ENCODE measurements at places on chromosomes 5 and 9. TPM values are rescaled to one million over a fixed set of nuclear protein-coding genes. Genes with fewer than 3 reads are reported as not detected.

Gene SLC4A9
- not detected for total RNA-seq

DNA sequence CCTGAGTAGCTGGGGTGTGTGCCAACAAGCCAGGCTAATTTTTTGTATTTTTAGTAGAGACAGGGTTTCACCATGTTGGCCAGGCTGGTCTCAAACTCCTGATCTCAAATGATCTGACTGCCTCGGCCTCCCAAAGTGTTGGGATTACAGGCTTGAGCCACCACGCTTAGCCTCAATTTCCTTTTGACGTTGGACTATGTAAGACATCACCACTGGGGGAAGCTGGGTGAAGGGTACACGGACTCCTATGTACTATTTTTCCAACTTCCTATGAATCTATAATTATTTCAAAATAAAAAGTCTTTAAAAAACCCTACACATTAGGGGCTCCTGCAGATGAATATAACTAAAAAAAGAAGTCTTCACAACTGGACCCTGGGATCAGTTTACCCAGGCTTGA, 44.0 kb downstream of the NKX2-5 start:
- no peaks in the 10 kb centered on the region for H3K27me3 ChIP-seq
- H3K4me3 ChIP-seq: no peak overlapping the region
- H3K4me1 ChIP-seq: no peaks in the 10 kb centered on the region

DNA sequence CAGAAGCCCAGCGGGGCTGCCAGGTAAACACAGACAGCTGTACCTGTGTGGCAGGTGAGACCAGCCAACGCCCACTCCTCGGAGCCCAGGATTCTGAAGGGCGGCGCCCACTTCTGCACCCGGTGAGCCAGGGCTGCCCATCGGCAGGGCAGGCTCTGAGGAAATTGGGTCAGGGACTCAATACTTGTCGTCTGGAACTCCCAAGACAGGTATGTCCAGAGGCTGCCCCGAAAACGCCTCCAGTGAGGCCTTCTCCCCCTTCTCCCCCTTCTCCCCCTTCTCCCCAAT, 19.8 kb downstream of the GLT6D1 start:
- no peak overlapping the region for H3K27ac ChIP-seq
- H3K4me3 ChIP-seq: no peak overlapping the region
- peak; percentile 66 for DNase-seq

- H3K4me3 ChIP-seq: no peak overlapping the region
- no peaks in the 10 kb centered on the region for H3K36me3 ChIP-seq
- no peaks in the 10 kb centered on the region for H3K27me3 ChIP-seq
- H3K27ac ChIP-seq: no peak overlapping the region
Observed at GRCh38 chr5:38379350-38379937, 121.1 kb downstream of the EGFLAM start.

Gene DOCK8
- 13.9 TPM for total RNA-seq

Gene FOXD4L5
- total RNA-seq: not detected

Gene MYOZ3
- total RNA-seq: 0.13 TPM

DNA sequence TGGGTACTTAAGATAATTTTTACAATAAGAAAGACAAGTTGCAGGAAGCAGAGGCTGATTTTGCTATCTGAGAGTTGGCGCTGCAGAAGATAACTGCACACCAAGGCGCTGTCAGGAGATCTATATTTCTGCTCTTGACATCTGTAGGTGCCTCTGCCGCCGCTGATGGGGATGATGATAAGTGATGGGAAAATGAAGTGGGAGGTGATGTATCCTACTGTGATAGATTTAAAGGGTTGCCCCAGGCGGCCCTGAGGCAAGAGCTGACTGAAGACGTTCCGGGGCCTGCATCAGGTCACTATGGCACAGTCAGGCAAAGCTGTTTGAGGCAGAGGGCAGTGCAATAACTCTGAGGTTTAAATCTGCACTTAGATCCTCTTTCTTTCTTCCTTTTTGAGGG, 78.1 kb downstream of the SNCAIP start:
- no peaks in the 10 kb centered on the region for H3K36me3 ChIP-seq
- no peaks in the 10 kb centered on the region for H3K27me3 ChIP-seq
- H3K27ac ChIP-seq: no peak overlapping the region
- no peak overlapping the region for H3K4me3 ChIP-seq
- H3K4me1 ChIP-seq: no peaks in the 10 kb centered on the region

GRCh38 chr5:151755383-151755782, 3.0 kb downstream of the ATOX1 start:
- peak overlapping the region; percentile 62 for H3K27ac ChIP-seq
- peaks cover 26% of the 10 kb centered on the region for H3K4me1 ChIP-seq
- H3K4me3 ChIP-seq: no peak overlapping the region
- DNase-seq: peak; percentile 25
- H3K27me3 ChIP-seq: no peaks in the 10 kb centered on the region
- H3K36me3 ChIP-seq: no peaks in the 10 kb centered on the region

DNA sequence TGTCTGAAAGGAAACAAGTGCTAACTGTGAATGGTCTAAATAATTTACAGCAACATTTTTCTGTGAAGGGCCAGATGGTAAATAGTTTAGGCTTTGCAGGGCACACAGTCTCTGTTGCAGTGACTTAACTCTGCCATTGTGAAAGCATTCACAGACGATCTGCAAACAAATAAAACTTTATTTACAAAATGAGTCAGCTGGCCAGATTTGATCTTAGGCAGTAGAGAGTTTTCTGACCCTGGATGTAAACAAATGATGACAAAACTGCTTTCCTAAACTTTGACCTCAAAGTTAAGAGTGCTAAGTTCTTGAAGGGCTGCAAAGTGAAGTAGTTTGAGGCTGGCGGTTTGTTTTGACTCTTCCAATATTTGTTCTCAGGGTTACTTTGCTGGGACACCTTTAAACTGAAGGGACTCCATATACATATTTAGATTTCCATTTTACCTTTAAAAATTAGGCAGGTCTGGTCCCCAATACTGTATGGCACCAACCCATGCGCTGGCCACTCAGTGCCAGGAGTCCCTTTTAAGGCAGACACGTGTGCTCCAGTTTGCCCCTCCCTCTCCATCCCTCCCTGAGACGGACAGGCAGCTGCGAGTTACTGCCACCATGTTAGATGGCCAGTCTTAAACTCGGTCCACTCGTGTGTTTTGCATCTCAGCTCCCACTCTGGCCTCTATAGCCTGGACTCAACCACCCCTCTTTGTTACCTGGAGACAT, 4.0 kb upstream of the ADAMTS16 start:
- DNase-seq: no peak
- no peak overlapping the region for H3K27ac ChIP-seq
- H3K36me3 ChIP-seq: no peaks in the 10 kb centered on the region
- H3K27me3 ChIP-seq: peaks cover 6% of the 10 kb centered on the region
- no peak overlapping the region for H3K4me3 ChIP-seq

GRCh38 chr9:106972082-106972481, 109.1 kb downstream of the ZNF462 start:
- no peaks in the 10 kb centered on the region for H3K27me3 ChIP-seq
- H3K4me3 ChIP-seq: no peak overlapping the region
- peaks cover 28% of the 10 kb centered on the region for H3K4me1 ChIP-seq

GRCh38 chr5:135013947-135014570, 20.0 kb downstream of the PITX1 start:
- no peaks in the 10 kb centered on the region for H3K27me3 ChIP-seq
- H3K4me1 ChIP-seq: peaks cover 16% of the 10 kb centered on the region
- DNase-seq: peak; percentile 83
- no peaks in the 10 kb centered on the region for H3K36me3 ChIP-seq
- peak overlapping the region; percentile 48 for H3K27ac ChIP-seq
- H3K4me3 ChIP-seq: no peak overlapping the region

DNA sequence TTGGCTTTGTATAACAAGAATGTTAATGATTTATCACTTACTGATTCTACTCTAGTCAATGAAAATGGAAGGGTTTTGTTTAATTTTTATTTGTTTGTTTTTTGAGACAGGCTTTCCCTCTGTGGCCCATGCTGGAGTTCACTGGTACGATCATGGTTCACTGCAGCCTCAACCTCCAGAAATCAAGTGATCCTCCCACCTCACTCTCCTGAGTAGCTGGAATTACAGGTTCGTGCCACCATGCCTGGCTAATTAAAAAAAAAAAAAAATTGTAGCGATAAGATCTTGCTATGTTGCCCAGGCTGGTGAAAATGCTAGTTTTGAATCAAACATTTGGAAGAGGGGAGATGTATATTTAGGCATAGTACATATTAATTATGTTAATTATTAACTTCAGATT, 209.4 kb downstream of the NFIB start:
- H3K4me1 ChIP-seq: peaks cover 13% of the 10 kb centered on the region
- H3K27ac ChIP-seq: no peak overlapping the region
- no peak for DNase-seq
- no peaks in the 10 kb centered on the region for H3K36me3 ChIP-seq

- no peak overlapping the region for H3K27ac ChIP-seq
- no peaks in the 10 kb centered on the region for H3K27me3 ChIP-seq
- H3K4me3 ChIP-seq: no peak overlapping the region
Observed at GRCh38 chr9:125674981-125675973, 31.7 kb downstream of the MAPKAP1 start.

DNA sequence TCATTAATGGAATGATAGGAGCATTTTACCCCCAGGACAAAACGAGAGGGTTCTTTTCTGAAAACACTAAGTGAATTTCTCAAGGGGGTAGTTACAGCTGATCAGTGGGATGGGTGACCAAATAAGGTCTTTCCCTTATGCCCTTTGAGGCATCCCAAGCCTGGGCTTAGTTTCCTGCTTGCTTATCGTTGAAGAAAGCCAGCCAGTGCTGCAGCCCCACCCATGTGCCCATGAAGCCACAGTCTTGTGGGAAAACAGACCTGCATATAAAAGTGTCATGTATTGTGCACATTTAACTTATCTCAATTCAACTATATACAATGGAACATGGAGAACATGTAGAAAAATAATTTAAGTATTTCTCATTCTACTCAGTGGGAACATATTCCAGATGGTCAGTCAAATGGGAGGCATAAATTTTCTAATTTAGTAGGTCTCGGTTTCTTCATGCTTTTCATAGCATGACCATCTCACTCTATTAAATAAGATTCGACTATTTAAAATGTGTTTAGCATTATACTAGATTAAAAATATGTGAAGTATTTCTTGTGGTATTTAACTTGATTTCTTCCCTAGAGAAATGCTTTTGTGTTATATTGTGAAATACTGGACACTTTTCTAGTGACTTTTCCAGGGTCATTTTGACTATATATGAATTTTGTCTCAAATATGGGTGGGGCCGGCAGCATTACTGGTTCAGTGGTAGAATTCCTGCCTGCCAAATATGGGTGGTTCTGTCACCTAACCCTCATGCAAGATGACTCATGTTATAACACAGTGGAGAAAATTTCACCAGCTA, 189.7 kb upstream of the SGCD start:
- no peak overlapping the region for H3K27ac ChIP-seq
- no peak for DNase-seq
- H3K36me3 ChIP-seq: no peaks in the 10 kb centered on the region
- no peaks in the 10 kb centered on the region for H3K4me1 ChIP-seq

Gene PCDHA3
- 1.1 TPM for total RNA-seq

Gene HOMER1
- 38.7 TPM for total RNA-seq

DNA sequence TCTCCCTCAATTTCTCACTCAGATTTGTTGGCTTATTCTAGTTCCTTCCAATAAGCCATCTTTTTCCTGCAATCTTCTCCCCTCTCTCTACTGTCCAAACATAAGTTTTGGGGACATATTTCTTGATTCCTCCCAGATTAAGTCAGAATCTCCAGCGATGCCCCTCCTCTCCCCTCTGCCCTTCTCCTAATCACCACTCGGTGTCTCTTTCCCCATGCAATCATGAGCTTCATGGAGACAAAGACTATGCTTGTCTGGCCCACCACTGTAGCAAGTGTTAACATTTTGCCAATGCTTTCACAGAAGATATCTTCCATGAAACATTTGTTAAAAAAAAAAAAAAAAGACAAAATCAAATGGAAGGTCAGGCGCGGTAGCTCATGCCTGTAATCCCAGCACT, 42.4 kb downstream of the PDE6A start:
- DNase-seq: no peak
- no peaks in the 10 kb centered on the region for H3K4me1 ChIP-seq
- H3K36me3 ChIP-seq: no peaks in the 10 kb centered on the region

Gene SPATA31C2
- not detected for total RNA-seq

DNA sequence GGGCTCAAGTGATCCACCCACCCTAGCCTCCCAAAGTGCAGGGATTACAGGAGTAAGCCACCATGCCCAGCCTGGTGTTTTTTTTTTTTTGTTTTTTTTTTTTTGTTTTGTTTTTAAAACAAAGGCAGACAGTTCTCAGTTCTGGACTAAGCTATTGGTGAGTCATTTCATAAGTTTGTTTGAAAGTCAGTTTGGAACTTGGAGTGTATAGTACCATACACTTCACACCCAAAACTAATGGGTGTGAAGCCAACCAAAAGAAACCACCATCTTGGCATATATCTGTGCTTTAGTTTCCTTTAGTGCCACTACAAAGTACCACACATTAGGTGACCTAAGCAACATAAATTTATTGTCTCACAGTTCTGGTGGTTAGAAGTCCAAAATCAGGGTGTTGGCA, 13.4 kb downstream of the MAST4 start:
- no peak for DNase-seq
- H3K36me3 ChIP-seq: no peaks in the 10 kb centered on the region
- H3K27me3 ChIP-seq: no peaks in the 10 kb centered on the region

GRCh38 chr9:112158656-112159367, 16.3 kb downstream of the SUSD1 start:
- H3K4me3 ChIP-seq: no peak overlapping the region
- DNase-seq: no peak
- no peak overlapping the region for H3K27ac ChIP-seq
- no peaks in the 10 kb centered on the region for H3K4me1 ChIP-seq
- no peaks in the 10 kb centered on the region for H3K27me3 ChIP-seq

Gene ARHGEF28
- total RNA-seq: 58.8 TPM

GRCh38 chr9:137449931-137450538, 8.9 kb upstream of the ENTPD8 start:
- no peak overlapping the region for H3K4me3 ChIP-seq
- no peak overlapping the region for H3K27ac ChIP-seq
- no peaks in the 10 kb centered on the region for H3K27me3 ChIP-seq

DNA sequence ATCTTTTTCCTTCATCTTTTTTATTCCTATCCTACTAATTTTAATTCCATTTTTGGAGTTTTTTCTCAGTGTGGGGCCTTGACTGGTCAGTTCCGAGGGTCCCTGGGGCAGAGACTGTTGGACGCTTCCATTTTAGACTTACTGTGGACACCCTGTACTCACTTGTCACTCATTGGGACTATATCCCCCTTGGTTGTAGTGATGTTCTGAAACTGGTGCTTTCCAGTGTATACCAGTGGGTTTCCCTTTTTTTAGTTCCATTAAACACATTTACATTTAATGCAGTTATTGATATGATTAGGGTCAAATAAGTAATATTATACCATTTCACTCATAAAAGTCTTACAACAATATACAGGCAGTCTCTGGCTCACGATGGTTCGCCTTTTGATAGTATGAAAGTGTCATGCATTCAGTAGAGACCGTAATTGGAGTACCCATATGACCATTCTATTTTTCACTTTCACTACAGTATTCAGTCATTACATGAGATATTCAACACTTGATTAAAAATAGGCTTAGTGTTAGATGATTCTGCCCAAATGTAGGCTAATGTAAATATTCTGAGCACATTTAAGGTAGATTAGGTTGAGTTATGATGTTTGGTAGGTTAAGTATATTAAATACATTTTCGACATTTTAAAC, 46.0 kb downstream of the CNOT6 start:
- no peak for DNase-seq
- no peak overlapping the region for H3K4me3 ChIP-seq
- H3K36me3 ChIP-seq: no peaks in the 10 kb centered on the region
- H3K27ac ChIP-seq: no peak overlapping the region

- peaks cover 16% of the 10 kb centered on the region for H3K4me1 ChIP-seq
- H3K27ac ChIP-seq: no peak overlapping the region
- no peaks in the 10 kb centered on the region for H3K27me3 ChIP-seq
- H3K36me3 ChIP-seq: no peaks in the 10 kb centered on the region
Observed at GRCh38 chr5:53037141-53037859, 48.1 kb downstream of the ITGA2 start.

Gene GRXCR2
- total RNA-seq: not detected

Measured in thyroid gland (tissue), 4 donors.